ENCODE measurements at places on chromosomes 12 and 14.

DNA sequence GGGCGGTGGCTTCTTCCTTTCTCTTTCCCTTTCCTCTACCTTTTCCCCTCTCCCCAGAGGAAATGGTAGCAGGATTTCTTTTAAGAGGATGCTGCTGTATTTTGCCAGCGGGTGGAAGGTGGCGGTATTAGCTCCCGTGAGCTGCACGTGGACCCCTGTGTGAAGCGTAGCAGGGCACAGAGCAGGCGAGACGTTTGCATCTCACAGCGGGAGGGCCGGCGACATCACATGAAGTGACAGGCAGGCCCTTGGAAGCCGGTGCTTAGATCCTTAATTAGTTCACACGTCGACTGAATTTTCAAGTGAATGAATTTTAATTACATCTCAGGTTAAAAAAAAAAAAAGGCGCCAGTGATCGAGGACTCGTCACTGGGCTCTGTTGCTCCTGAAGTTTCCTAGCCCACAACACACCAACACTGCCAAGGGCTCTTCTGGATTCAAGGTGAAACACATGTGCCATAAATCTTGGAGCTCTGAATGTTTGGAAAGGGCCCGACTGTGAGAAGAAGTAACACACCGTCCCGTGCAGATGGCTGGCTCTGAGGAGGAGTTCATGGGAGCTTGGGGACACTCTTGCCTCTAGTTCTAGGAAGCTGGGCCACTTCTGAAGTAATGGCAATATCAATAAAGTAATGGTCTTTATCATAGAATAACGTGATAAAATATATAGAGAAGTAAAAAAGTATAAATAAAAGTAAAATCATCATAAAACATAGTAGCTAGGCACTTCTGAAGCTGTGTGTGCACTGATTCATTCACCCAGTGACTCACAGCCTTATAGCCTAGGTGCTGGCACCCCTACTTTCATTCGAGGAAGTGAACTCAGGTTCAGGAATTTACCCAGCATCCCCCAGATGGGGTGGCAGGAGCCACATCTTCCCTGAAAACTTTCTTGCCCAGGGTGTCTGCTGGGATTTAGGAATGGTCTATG is 75.3 kb downstream of the AACS start:
- DNase-seq: no peak

GRCh38 chr14:105275267-105275946 is 25.4 kb downstream of the BRF1 start:
- no peak for DNase-seq

DNA sequence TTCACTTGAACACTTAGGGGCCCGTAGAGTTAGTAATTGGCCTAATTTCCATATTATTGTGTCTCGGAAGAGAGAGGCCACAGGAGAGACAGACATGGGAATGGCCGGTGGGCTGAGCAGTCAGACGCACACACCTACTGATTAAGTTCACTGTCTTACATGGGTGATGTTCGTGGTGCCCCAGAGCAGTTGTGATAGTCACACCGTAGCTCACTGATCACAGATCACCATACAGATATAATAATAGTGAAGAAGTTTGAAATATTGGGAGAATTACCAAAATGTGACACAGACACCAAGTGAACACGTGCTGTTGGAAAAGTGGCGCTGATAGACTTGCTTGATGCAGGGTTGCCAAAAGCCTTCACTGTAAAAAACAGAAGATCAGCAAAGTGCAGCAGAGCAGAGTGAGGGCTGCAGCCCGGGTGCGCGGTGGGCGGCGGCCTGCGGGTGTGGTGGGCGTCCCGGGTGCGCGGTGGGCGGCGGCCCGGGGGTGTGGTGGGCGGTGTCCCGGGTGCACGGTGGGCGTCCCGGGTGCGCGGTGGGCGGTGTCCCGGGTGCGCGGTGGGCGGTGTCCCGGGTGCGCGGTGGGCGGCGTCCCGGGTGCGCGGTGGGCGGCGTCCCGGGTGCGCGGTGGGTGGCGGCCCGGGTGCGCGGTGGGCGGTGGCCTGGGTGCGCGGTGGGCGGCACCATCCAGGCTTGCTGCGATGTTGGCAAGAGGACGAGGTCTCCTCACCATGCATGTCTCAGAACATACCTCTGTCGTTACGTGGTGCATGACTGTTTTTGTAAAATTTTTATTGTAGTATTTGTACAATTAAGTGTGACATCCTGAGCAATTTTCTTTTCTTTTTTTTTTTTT is 34.3 kb upstream of the TEX22 start:
- no peak for DNase-seq

DNA sequence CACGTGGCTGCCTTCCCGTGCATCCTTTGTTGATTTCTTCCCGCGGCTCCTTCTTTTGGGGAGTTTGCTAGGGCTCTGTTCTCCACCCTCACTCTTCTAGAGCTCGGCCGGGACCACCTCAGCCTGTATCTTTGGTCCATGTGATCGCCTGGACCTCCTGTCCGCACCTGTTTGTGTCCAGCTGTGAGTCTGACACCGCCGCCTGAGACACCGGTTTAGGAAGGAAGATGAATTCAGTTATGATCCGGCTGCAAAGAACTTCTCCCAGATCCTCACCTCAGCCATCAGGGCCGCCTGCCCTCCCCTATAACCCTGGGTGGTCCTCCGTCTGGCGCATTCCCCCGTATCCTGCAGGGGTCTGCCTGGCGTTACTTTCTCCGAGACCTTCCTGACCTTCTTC is 690 bp upstream of the TDRD9 start:
- DNase-seq: no peak

DNA sequence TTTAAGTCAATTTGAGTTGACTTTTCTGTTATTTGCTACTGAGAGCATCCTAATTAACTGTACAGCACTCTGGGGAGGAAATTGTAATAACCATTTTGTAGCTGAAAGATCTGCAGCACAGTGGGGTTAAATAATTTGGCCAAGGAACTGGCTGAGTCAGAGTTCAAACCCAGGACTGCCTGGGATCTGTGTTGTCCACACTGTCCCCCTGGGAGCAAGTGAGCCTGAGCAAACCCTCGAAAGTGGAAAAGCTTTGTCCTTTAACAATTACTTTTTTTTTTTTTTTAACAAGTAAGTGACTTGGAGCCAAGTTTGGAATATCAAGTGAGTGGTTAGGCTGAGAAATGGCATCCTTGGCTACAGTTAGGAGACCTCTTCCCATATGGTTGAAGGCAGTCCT is 247.2 kb upstream of the CCDC196 start:
- no peak for DNase-seq

GRCh38 chr14:22780941-22781300 is 14.4 kb downstream of the OXA1L start:
- DNase-seq: no peak

- no peak for DNase-seq
Observed at GRCh38 chr14:90976101-90976500, 84.3 kb downstream of the RPS6KA5 start.

- DNase-seq: no peak
Observed at GRCh38 chr14:87934185-87934584, 58.8 kb downstream of the GALC start.

DNA sequence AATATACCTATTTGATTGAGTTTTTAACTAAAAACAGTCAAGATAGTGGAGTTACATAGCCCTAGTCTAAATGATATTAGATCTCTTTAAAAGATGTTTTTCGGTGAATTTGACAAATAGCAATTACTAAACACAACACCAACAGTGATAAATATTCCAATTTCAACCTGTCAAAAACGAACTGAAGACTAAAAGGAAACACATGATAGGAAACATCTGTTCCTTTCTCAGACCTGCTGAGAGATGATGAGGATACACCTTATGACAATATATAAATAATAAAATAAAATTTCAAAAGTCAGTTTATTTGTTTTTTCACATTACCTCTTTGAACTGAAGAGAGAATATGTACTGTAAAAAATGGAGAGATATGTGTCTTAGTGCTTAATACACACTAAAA is 232.7 kb downstream of the RASSF9 start:
- DNase-seq: no peak

- DNase-seq: peak; percentile 24
Observed at GRCh38 chr12:131204416-131205274, 250.9 kb downstream of the ADGRD1 start.

DNA sequence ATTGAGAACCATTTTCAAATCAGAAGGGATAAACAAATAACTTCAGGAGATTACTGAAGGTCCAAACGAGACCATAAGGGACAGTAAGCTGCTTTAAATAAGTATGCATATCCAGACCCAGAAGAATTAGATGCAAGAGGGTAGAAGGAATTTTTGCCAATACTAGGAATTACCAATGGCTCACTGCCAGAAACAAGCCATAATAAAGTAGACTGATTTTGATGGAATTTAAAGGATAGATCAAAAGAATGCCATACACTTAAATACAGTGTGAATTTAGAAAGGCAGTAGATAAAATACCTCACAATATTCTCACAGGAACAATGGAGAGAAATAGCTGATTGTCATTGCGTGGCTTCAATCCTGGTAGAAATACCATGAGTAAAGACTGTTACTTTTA is 5.3 kb downstream of the ANKS1B start:
- no peak for DNase-seq

GRCh38 chr14:22379727-22380126 is 209.3 kb downstream of the DAD1 start:
- no peak for DNase-seq

DNA sequence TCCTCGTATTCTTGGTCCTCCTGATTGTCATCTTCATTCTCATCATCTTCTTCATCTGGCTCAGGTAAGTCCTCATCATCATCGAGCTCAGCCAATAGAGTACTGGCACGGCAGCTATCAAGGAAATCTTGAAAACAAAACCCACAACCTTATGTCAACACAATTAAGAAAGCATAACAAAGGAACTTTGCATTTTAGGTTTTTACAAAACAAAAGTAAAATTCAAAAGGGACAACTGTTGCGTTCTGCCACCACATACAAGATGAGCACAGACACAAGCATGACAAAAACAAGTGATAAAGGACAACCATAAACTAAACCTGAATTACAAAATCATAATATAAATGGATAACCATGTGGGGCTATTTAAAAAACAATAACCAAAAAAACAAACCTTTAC is 84.7 kb downstream of the HECTD1 start:
- DNase-seq: no peak

DNA sequence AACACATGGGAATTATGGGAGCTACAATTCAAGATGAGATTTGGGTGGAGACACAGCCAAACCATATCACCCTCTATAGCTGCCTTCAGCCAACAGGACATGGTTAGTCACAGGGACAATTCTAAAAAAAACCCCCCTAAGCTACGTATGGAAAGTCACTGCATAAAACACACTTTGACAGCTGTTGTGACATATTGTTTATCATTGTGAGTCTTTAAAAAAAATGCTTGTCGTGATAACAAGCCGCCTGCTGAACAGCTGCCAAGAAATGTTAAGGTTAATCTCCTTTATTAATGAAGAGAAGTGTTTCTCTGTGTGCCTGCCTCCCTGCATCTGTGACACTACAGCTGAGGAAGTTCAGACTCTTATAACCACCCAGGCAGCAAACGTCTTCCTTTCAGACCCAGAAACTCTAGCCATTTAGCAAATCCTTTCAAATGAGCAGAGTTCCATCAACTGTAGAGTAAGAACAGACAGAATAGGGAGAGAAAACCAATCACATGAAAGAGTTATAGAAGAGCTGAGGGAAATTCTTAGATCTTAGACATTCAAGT is 1459.6 kb upstream of the TMEM132C start:
- no peak for DNase-seq

- DNase-seq: no peak
Observed at GRCh38 chr12:12072064-12072760, 1.5 kb downstream of the BCL2L14 start.

DNA sequence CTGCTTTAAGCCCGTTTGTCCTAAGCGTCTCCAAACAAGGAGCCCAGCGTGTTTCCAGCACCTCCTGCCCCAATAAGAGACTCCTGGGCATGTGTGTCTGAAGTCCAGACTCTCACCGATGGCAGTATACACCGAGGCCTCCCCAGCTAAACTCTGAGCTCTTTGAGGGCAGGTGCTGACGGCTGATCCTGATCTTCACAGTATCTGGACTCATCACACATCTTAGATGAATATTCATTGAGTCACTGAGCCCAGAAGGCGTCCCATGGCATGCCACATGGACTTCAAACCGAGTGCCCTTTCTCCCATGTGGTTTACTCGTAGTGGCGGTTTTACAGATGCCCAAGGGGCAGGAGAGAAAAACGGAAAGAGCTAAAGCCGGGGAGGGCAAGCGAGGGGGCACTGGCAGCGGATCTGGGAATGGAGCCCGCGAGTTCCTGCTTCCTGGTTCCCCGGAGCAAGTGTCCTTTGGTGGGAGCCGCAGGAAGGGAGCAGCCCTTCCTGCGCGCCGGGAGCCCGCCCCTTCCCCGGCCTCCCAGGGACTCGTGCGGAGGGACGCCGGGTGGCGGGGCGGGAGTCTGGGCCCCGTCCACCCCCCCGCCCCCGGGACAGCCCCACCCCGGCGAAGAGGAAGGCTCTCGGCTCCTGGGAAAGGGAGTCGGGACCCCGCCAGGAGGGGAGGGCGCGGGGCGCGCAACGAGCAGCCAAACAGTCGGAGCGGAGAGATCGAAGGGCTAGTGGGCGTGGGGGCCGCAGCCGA is 585 bp upstream of the TEAD4 start:
- peak; percentile 80 for DNase-seq

- no peak for DNase-seq
Observed at GRCh38 chr14:55897031-55897430, 221.2 kb upstream of the PELI2 start.

DNA sequence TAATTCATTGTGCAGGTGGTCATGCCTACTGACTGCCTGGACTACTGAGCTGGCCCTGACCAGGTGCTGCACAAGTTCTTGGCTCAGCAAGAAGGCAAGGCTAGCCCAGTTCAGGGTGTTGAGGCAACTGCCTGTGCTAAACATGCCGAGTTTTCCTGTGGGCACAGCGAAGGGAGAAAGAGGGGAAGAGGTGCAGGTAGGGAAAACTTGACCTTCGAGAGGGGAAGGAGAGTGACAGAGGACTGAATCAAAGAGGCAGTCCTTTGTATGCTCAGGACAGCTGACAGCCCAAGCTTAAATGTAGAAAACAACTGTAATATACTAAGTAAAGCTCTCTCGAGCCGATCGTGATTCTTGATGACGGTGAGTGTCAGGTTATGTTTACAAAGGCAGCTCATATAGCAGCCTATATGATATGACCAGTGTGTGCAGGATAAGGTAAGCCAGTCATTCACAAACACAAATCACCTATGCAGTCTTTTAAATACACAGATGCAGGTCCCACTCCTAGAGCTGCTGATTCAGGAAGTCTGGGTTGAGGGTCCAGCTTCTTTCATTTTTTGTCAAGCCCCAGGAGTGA is 2.6 kb downstream of the IRAK3 start:
- no peak for DNase-seq

DNA sequence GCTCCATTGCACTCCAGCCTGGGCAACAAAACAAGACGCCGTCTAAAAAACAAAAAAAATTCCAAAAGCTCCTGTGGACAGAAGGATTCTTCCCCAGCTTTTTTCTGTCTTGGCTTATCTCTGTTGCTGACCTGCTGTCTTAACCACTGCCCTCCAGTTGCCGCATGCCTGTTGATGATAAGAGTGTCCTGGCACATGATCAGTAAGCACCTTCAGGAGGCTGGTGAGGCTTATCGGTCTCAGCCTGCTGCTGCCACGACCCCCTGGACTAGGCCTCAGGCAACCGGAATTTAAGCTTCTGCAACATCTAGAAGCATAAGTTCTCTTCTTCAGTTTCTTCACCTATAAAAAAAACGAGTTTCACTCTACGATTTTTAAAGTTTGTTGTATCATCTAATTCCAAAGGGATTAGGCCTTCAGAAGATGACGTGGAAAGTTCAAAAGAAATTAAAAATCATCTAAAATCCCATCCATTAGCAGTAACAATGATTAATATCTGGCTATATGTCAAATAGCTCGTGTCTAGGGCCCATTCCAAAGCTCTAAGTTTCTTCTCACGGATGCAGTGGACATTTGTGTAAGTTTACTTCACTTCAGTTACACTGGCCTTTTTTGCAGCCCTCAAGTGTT is 46.4 kb downstream of the RESF1 start:
- DNase-seq: no peak

Measured in right forelimb (tissue), 1 donor.